ENCODE measurements at places on chromosomes 16 and 17. TPM values are rescaled to one million over a fixed set of nuclear protein-coding genes. Genes with fewer than 3 reads are reported as not detected.

DNA sequence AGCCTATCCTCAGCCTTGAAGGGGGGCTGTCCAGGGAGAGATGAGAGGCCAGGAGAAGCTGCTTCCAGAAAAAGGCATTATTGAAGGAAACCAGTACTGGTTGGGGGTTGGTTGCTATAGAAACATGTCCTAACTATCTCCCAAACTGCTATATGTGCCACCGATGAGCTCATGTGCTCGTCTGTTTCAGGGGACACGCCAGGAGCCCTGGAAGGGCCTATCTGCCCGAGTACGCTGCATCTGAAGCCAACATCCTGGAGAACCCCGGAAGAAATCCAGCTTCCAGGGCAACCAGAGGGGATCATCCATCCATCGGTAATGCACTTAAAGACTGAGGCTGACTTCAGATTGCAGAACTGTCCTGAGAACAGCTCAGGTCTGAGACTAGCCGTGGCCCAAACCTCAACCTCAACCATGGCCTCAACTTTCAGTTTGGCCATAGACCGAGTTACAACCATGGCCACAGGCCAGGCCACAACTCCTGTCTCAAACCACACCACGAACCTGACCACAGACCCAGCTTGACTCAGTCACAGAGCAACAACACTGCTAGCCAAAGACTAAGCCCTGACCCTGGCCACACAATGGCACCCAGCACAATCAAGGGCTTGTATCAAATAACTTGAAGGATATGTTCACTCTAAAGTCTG lies 10.2 kb downstream of the PITPNM3 start:
- no peak for DNase-seq

Gene XYLT1
- 22.1 TPM for total RNA-seq

- no peak for DNase-seq
Observed at GRCh38 chr17:49551221-49552069, 24.2 kb upstream of the NXPH3 start.

GRCh38 chr17:16282522-16282921 lies 65.5 kb downstream of the PIGL start:
- DNase-seq: no peak

Gene PIRT
- total RNA-seq: not detected

DNA sequence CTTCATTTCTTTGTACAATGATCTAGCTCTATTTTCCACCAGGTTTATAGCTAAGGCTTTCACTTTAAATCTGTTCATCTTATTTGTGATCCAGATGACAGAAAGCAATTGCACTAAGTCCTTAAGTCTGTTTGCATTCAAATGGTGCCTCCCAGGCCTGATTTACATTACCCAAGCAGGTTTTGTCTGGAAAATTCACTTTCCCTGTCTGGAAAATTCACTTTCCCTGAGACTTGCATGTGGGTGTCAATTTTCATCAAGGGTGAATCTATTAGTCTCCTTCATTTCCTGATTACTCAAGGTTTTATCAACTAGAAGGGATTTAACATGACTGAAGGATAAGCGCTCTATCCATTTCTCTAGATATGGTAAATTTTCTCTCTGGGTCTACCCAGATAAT lies 1480.2 kb upstream of the GOT2 start:
- no peak for DNase-seq

- DNase-seq: no peak
Observed at GRCh38 chr17:15651583-15652110, 32.1 kb upstream of the FBXW10B start.

GRCh38 chr17:78406920-78407319 lies 28.5 kb downstream of the PGS1 start:
- no peak for DNase-seq

DNA sequence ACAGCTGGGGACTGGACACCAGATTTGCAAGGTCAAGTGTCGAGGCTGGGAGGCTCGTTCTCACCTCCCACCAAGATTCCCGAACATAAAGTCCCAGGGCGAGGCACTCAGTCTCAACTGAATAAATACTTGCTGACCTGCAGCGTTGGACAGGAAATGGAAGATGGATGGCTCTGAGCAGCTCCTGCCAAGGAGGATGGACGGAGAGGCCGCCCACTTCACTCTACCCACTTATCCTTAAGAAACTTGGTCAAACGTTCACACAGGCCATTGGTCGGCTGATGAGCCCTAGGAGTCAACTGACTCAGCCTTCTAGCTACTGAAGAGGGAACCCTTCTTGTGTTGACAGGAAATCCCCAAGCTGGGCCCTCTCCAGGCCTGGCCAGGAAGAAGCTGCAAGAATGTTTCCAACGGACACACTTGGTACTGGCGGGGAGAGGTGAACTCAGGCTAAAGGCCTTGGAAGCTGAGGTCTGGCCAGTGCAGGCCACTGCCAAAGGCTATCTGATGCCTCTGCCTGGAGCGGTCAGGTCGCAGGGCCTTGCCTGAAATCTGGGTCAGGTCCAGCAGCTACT lies 50.0 kb downstream of the VAC14 start:
- no peak for DNase-seq

Gene TSPAN10
- 0.96 TPM for total RNA-seq

- no peak for DNase-seq
Observed at GRCh38 chr16:27982184-27982583, 81.3 kb downstream of the GSG1L start.

Gene APOH
- not detected for total RNA-seq

Gene BRICD5
- 8.5 TPM for total RNA-seq

Gene GFOD2
- total RNA-seq: 33.2 TPM

GRCh38 chr17:75885431-75885830 lies 7.0 kb upstream of the TRIM47 start:
- no peak for DNase-seq

DNA sequence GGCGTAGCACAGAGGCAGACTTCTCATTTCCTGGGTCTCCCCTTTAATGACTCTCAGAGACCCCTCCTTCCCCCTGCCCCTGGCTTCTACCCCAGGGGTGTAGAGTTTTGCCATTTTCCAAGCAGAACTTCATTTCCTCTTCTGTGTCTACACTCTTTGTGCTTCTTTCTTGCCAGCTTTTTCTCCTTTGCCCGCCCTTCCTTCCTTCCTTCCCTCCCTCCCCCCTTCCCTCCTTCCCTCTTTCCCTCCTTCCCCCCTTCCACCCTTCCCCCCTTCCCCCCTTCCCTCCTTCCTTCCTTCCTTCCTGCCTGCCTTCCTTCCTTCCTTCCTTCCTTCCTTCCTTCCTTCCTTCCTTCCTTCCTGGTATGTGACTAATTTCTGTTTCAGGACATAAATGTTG lies 47.0 kb downstream of the MAPT start:
- DNase-seq: no peak

Gene DDX28
- 17.2 TPM for total RNA-seq

Gene NPIPA5
- total RNA-seq: 1.0 TPM

Gene TBX4
- not detected for total RNA-seq

- no peak for DNase-seq
Observed at GRCh38 chr16:30728899-30729672, 19.1 kb upstream of the PHKG2 start.

All from H1 (cell line).